ENCODE measurements at places on chromosomes 5 and 9. TPM values are rescaled to one million over a fixed set of nuclear protein-coding genes. Genes with fewer than 3 reads are reported as not detected.

Gene RGS7BP
- not detected for total RNA-seq

Gene PROB1
- 0.80 TPM for total RNA-seq

- H3K27me3 ChIP-seq, result no peaks in the 10 kb centered on the region
- DNase-seq, result no peak
- H3K27ac ChIP-seq, result no peak overlapping the region
- H3K36me3 ChIP-seq, result no peaks in the 10 kb centered on the region
- H3K4me3 ChIP-seq, result no peak overlapping the region
- no peaks in the 10 kb centered on the region for H3K4me1 ChIP-seq
Measured at GRCh38 chr5:102049517-102049916, 246.6 kb downstream of the SLCO4C1 start.

DNA sequence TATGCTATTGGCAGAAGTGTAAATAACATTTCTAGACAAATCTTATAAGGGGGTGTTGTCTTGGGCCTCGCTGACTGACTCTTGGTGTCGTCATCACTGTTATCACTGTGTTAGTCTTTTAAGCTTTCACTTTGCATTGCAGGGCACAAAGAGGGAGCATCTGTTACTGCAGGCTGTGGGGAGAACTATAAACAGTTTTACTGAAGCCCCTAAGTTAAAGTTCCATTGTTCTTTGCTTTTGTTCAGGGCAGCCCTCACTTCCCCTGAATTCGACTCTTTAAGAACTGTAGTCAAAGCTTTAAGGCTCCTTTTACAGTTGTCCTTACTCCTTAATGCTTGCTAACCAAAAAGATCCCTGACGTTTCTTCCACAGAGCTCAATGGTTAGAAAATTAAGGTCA is 605.0 kb downstream of the RAB3C start:
- H3K27me3 ChIP-seq, result peaks cover 9% of the 10 kb centered on the region
- H3K36me3 ChIP-seq, result no peaks in the 10 kb centered on the region
- no peak overlapping the region for H3K4me3 ChIP-seq
- H3K27ac ChIP-seq, result no peak overlapping the region

DNA sequence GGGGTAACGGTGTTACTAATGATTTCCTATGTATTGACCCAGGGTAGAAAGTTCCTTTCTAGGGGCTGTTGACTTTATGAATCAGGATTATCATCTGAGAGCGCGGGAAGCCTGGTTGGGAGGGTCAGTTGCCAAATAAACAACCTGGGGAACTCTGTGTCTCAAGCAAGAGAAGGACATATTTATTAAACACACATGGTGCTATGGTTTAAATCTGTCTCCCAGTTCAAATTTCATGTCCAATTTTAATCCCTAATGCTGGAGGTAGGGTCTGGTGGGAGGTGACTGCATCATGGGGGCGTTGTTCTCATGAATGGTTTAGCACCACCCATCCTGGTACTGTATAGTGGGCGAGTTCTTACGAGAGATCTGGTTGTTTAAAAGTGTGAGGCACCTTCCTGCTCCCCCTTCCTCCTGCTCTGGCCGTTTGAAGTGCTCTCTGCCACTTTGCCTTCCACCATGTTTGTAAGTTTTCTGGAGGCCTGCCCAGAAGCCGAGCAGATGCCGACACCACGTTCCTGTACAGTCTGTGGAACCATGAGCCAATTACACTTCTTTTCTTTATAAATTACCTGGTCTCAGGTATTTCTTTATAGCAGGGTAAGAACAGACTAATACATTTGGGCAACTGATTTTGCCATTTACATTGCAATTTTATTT is 19.7 kb upstream of the GAS1 start:
- H3K27me3 ChIP-seq, result no peaks in the 10 kb centered on the region
- no peak overlapping the region for H3K27ac ChIP-seq
- no peak for DNase-seq
- H3K36me3 ChIP-seq, result no peaks in the 10 kb centered on the region
- H3K4me1 ChIP-seq, result no peaks in the 10 kb centered on the region
- no peak overlapping the region for H3K4me3 ChIP-seq

- no peaks in the 10 kb centered on the region for H3K4me1 ChIP-seq
- H3K4me3 ChIP-seq, result no peak overlapping the region
- no peaks in the 10 kb centered on the region for H3K36me3 ChIP-seq
- DNase-seq, result no peak
- no peaks in the 10 kb centered on the region for H3K27me3 ChIP-seq
Measured at GRCh38 chr9:8666060-8666459, 866.5 kb upstream of the DMAC1 start.

Gene DMRT3
- not detected for total RNA-seq

GRCh38 chr9:131034268-131034667 is 25.3 kb downstream of the LAMC3 start:
- no peaks in the 10 kb centered on the region for H3K36me3 ChIP-seq
- no peak overlapping the region for H3K4me3 ChIP-seq

DNA sequence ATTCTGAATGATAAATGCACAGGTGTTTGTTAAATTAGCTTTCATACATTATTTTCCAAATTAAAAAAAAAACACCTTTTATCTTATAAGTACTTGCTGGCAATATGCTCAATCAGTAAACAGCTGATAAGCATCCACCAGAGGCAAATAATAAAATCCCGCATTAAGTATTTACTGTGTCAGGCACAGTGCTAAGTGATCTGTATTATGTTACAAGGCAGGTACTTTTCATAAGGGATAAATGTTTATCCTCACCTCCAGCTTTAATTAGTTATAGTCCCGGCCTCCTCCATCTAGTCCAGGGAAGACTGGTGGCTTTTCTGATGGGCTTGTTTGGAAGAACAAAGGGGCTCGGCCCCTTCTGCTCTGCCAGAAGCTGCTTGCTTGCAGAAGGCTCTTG is 40.1 kb downstream of the PFDN1 start:
- DNase-seq, result no peak
- H3K27ac ChIP-seq, result no peak overlapping the region
- no peaks in the 10 kb centered on the region for H3K27me3 ChIP-seq
- peaks cover 18% of the 10 kb centered on the region for H3K4me1 ChIP-seq
- peaks cover 6% of the 10 kb centered on the region for H3K36me3 ChIP-seq
- no peak overlapping the region for H3K4me3 ChIP-seq

DNA sequence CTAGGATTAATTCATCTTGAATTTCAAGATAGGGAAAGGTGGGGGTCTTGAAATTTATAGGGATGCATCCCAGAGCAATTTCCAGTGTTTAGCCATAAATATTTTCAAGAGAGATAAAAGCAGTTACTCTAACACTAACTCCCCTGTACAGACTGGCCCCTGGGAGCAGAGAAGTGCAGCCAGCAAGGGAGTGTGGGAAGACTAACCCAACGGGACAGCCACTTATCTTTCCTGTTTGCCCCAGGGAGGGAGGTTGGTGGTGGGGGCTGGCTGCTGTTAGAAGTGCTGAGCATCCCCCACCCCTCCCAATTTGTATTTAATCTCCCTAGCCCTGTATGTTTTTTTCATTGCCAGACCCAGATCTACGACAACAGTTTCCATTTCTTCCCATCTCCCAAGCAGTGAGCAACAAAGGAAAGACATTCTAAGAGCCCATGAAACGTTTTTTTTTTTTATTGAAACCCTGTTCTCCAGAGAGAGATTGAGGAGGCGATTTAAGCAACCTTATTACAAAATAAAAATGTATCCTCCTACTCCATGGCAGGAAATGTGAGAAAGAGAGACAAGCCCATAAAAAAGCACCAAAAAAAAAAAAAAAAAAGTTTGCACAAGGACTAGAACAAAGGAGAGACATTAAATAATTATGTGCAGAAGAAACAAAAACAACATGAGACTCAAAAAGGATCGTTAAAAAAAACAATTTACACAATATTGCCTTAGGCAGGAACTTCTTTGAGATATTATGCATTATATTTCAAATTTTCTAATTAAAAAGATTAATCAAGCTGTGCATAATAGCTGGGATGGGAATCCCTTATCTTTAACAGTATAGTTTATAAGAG is 343.4 kb downstream of the ARHGEF28 start:
- H3K4me1 ChIP-seq, result no peaks in the 10 kb centered on the region
- no peak overlapping the region for H3K27ac ChIP-seq
- H3K27me3 ChIP-seq, result peaks cover 9% of the 10 kb centered on the region
- no peak for DNase-seq
- H3K4me3 ChIP-seq, result no peak overlapping the region

Gene STING1
- total RNA-seq, result 139 TPM

Gene RNF183
- not detected for total RNA-seq

GRCh38 chr5:77066184-77066583 is 20.9 kb downstream of the ZBED3 start:
- no peaks in the 10 kb centered on the region for H3K27me3 ChIP-seq
- H3K4me1 ChIP-seq, result no peaks in the 10 kb centered on the region
- no peak overlapping the region for H3K4me3 ChIP-seq

- no peak overlapping the region for H3K4me3 ChIP-seq
- H3K36me3 ChIP-seq, result no peaks in the 10 kb centered on the region
- no peak overlapping the region for H3K27ac ChIP-seq
- no peaks in the 10 kb centered on the region for H3K4me1 ChIP-seq
Measured at GRCh38 chr9:111728143-111728542, 66.6 kb downstream of the SHOC1 start.

DNA sequence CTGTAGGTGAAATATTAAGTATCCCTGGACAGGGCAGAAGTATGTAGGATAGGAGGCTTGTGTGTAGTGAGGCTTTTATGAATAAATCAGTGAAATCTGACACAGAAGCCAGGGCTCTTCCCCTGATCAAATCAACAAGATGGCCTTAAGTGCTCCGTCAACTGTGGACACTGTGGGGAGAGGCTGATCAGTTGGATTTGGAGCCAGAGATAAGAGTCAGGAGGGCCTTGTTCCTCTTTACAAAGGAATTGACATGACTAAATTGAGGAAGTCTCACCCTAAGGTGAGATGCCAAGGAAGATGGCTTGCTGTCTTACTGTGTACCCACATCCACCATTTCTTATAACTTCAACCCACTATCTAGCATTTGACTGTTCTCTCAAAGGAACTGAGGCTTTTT is 91.6 kb upstream of the PRRC1 start:
- no peaks in the 10 kb centered on the region for H3K4me1 ChIP-seq
- H3K27me3 ChIP-seq, result no peaks in the 10 kb centered on the region
- no peaks in the 10 kb centered on the region for H3K36me3 ChIP-seq
- DNase-seq, result no peak
- no peak overlapping the region for H3K4me3 ChIP-seq

DNA sequence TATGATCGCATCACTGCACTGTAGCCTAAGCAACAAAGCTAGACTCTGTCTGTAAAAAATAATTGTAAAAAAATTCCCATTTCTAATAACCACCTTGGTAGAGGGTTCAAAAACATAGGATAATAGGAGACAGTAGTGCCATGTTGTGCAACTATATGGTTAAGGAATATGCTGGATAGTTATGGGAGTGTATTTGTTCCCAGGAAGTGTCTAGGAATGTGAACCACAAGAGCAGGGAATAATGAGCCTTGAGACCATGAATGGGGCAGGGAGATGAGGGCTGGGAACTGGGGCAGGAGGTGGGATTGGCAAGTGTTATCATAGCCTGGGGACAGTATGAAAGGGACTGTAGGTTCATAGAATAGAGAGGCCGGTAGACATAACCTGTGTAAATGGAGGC is 50.4 kb downstream of the RUSC2 start:
- H3K27me3 ChIP-seq, result no peaks in the 10 kb centered on the region
- H3K4me1 ChIP-seq, result no peaks in the 10 kb centered on the region
- DNase-seq, result no peak
- no peaks in the 10 kb centered on the region for H3K36me3 ChIP-seq
- H3K4me3 ChIP-seq, result no peak overlapping the region
- H3K27ac ChIP-seq, result no peak overlapping the region

Gene C9
- total RNA-seq, result not detected

All from T-cell (primary cell).